ENCODE measurements at places on chromosomes 5 and 9. TPM values are rescaled to one million over a fixed set of nuclear protein-coding genes. Genes with fewer than 3 reads are reported as not detected.

ANKRD18A gene
- 1.5 TPM for total RNA-seq

DNA sequence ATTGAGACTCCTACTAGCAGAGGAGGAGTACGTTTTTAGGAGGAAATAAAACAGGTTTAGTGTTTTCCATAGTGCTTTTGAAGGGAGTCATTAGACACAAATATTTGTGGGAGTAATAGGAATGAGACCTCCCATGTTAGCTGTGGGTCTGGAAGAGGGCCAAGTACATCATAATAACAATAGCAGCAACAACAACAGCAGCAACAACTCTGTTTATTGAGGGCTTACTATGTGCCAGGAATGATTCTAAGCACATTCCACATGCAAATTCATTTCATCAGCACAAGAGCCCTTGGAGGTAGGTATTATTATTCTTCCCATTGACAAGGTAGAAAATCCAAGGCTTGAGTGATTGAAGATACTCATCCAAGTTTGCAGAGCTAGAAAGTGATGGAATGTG lies 384.2 kb upstream of the RPS23 start:
- DNase-seq, result no peak

GRCh38 chr9:81874931-81875330 lies 53.3 kb upstream of the SPATA31D4 start:
- DNase-seq, result no peak

PALM2AKAP2 gene
- 7.9 TPM for total RNA-seq

DNA sequence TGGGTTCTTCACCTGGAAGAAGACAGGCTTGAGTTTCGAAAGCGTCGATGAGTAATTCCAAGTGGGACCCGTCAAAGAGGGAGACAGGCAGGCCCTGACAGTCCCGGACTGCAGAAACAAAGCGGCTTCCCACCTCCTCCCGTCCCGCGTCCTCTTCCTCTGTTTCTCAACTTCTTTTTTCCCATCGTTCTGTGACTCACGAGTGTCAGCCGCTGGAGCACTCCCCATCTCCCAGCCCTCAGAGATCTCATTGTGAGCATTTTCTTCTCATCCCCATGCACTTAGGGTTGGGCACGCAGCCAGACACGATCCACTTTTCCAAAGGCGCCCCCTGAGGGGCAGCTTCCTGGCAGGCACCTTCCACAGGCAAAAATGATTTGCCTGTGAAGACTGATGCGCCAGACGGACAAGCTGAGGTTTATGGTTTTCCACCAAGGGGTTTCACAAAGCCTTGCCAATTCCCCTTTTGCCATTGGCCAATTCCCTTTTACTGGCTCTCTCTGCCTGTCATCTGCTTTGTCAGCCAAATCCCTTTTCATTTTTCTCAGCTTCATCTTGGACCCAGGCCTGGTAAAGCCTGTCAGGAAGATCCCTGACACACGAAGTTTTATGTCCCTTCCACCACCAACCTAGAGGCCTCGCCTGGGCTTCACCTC lies 86.5 kb upstream of the ANKRD55 start:
- no peak for DNase-seq

GRCh38 chr5:119118000-119118399 lies 47.1 kb downstream of the DMXL1 start:
- DNase-seq, result no peak

NKD2 gene
- total RNA-seq, result 2.0 TPM

DNA sequence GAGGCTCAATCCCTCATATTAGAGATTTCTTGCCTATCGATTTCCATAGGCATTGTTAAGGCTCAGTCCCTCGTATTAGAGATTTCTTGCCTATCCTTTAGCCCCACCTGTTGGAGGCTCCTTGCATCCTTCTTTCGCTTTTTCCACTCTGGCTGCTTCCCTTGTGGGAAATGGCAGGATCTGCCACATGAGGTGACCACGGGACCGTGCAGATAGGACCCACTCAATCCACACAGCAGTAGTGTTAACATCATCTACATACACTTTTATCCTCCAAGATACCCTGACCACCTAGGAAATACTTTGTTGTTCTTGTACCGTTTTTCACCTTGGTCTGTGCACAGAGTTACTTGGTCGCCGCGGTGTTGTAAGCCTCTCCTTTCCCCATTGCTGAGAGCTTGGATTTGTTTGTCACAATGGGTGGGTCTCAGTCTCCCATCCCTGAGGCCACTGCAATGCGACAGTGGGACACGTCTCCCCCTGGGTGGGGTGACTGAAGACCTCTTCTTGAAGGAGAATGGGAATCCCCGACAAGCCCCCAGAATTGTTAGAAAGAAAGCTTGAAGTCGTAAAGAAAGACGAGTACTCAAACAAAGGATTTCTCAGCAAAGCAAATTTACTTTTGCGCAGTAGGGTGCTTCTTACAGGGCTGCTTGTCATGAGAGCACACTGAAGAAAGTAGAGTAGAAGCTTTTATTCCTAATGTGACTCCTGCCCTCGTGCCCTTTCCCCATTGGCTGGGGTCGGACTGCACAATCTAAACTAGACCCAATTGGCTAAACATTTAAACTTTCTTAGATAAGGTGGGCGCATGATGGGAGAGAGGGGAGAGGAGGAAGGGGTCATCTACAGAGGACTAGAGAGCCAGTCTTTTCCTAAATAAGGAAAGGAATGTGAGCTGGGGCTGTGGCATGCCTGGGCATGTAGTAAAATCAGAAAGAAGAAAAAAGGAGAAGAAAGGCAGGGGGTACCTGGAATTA lies 19.8 kb downstream of the IFT74 start:
- DNase-seq, result no peak

SLC25A2 gene
- total RNA-seq, result not detected

DNA sequence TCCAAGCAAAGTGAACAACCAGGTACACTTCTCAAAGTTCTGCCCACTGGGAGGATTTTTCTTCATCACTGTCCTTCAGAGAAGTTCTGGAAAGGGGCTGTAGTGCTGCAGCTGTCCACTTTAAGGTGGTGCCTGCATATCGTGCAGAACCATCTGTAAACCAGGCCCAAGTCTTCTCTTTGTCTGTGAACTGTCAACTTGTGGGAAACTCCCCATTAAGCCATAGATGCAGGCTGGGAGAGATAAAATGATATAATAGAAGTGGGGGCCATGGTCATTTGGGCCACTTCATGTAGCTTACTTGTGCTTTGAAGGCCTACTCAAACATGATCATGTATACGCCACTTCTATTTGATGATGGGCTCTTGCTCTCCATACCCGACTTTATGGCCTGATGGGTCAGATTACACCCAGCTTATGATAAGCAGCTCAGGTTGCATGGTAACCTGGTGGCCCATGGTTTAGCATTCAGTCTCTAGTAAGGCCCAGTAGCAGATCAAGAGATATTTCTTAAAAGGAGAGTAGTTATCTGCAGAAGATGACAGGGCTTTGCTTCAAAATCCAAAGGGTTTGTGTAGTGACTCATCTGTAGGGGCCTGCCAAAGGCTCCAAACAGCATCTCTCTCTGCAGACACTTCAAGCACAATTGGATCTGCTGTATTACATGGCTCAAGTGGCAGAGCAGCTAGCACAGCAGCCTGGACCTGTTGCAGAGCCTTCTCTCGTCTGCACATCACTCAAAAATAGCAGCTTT lies 15.7 kb upstream of the BTF3 start:
- no peak for DNase-seq

ADAMTSL1 gene
- 8.1 TPM for total RNA-seq

DNA sequence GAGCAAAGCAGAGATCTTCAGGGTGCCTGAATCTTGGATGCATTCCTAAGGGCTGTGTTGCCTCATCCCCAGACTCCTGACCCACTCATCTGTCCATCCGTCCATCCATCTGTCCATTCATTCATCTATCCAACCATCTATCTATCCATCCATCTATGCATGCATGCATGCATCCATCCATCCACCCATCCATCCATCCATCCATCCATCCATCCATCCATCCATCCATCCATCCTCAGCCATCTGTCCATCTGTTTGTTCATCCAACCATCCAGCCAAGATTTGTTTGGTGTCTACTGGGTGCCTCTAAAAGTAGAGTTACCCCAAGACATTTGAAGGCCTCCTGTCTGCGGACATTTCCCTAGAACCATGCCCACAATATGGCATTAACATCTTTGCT lies 27.7 kb upstream of the BARHL1 start:
- DNase-seq, result no peak

RNF224 gene
- total RNA-seq, result 0.74 TPM

- peak; percentile 52 for DNase-seq
These were observed 479.5 kb downstream of the SPATA31A7 start for GRCh38 chr9:61669352-61669751.

DNA sequence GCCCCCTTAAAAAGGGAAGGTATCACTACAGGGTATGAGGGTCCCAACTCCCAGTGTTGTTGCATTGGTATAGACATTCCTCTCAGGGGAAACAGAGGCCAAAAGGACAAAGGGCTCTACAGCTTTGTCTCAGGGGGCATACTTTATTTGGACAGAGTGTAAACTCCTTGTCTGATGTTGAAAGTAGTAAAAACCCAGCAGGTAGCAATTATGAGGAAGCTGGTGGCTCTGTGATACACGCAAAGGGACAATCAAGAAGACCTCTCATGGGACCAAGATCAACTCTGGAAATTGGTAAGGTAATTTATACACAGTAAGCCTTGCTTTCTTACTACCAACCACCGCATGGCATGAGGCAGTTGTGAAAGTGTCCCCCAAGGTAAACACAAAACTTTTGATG lies 764.6 kb downstream of the CDH12 start:
- DNase-seq, result no peak

FOXD4 gene
- not detected for total RNA-seq

GRCh38 chr5:110727025-110727314 lies 499 bp upstream of the TMEM232 start:
- no peak for DNase-seq

TMEM252 gene
- not detected for total RNA-seq

DNA sequence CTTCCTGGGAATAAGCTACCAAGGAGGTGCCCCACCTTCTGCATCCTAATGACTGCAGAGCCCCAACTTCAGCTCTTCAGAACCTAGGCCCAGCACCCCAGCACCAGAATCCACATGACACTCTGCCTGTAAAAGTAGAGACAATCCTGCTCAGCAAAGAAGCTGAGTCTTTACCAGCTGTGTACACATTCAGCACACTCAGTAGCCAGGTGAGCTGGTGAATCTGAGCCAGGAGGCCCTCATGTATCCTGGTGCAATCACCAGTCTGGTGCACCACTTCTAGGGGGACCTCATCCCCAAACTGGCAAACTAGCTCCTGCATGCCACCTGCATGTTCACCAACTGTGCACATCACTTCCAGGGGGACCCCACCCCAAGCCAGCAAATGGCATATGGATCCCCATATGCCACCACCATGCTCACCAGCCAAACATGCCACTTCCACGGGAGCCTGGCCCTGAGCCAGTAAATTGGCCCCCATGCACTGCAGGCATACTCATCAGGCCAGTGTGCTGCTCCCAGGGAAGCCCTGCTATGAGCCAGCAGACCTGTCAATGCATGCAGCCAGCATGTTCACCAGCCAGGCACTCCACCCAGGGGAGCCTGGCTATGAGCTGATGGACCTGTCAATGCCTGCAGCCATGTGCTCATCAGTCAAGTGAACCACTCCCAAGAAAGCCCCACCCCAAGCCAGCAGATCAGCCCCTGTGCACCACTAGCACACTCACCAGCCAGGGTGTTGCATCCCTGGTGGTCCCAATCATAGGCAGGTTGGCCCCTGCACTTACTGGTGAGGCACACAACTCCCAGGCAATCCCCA lies 15.6 kb upstream of the BTNL9 start:
- no peak for DNase-seq

PCDHGA11 gene
- total RNA-seq, result 6.6 TPM

GRCh38 chr5:6827526-6828219 lies 114.4 kb downstream of the TENT4A start:
- DNase-seq, result peak; percentile 11

SLC36A3 gene
- total RNA-seq, result not detected

BSPRY gene
- 3.9 TPM for total RNA-seq

GRCh38 chr5:116571568-116572349 lies 2.9 kb downstream of the SEMA6A start:
- DNase-seq, result no peak

GRCh38 chr9:80399606-80400005 lies 827.8 kb downstream of the TLE4 start:
- no peak for DNase-seq

MAP1B gene
- 386 TPM for total RNA-seq

GNAQ gene
- total RNA-seq, result 31.9 TPM

DNA sequence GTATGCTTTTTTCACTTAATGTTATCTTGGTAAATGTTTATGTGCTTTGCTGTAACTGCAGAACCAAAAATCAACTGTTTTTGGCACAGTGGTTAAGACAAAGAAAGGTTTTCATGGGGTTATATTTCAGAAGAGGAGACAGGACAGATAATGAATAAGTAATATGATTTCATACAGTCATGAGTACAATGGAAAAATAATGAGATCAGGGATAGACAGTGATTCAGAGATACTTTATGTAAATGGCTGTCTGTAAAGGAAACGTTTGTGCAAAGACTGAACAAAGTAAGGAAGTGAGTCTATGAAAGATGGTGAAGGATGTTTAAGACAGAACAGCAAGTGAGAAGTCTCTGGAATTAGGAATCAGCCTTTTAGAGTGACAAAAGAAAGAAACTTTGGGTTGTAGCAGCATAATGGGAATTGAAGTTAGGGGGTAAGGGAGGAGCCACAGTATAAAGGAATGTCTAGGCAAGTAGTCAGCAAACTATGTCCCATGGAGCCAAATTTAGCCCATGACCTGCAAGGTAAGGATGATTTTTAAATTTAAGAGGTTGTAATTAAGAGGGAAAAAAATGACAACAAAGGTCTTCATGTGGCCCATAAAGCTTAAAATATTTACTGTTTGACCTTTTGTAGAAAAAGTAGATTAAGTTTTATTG lies 55.0 kb downstream of the TNPO1 start:
- DNase-seq, result no peak

DNA sequence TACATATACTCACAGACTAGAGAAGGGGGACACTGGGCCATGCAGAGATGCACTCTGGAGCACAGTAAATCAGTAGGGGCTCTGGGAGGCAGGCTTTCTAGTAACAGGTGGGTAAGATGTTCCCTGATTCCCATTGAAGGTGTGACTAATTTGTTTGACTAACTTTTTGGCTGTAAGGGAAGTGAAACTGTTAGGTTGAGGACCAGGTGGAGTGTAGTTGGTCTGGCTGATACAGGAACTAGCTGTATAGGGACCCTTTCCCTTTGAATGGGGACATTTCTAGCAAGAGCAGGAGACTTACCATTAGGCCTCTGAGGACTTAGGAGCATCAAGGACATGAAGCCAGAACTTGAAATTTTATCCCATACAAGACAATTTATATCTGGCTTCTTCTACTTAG lies 989.6 kb upstream of the COX7C start:
- DNase-seq, result no peak

- DNase-seq, result no peak
These were observed 51.1 kb upstream of the ORM1 start for GRCh38 chr9:114271556-114272510.

- DNase-seq, result no peak
These were observed 18.7 kb upstream of the C5orf46 start for GRCh38 chr5:147925020-147925419.
